Activated CD8-positive, alpha-beta memory T cell treated with anti-CD3 and anti-CD28 coated beads, Interleukin-2, amount 50 U/mL, for 4 hours (primary cell): ENCODE measurements at places on chromosomes 3 and 15.
A peak's percentile ranks its signal among the peaks of the same experiment; 100 is the strongest.

DNA sequence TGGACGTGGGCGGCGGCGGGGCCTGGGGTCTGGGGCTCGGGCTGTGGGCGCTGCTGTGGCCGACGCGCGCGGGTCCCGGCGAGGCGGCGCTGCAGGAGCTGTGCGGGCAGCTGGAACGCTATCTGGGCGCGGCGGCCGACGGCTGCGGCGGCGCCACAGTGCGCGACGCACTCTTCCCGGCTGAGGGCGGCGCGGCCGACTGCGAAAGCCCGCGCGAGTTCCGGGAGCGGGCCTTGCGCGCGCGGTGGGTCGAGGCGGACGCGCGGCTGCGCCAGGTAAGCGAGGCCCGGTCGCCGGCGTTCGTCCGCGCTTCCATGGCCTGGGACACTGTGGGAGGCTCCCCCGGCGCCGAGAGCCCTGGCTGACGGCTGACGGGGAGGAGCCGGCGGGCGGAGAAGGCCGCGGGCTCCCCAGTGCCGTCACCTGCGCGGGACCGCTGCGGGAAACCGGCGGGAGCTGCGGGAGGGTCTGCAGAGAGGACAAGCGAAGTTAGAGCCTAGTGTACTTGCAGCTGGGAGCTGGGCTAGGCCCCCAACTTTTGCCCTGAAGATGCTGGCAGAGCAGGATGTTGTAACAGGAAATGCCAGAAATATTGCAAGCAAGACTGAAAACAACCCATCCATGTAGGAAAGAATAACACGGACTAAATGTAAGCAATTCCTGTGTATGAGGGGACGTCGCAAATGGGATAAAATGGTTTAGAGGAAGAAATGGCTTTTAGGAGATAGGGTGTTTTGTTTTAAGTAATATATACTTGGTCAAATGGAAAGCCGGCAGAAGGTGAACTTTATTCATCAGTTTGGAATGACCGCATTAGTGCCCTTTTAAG, 847 bp downstream of the WHAMM start:
- DNase-seq, result peak; percentile 19

DNA sequence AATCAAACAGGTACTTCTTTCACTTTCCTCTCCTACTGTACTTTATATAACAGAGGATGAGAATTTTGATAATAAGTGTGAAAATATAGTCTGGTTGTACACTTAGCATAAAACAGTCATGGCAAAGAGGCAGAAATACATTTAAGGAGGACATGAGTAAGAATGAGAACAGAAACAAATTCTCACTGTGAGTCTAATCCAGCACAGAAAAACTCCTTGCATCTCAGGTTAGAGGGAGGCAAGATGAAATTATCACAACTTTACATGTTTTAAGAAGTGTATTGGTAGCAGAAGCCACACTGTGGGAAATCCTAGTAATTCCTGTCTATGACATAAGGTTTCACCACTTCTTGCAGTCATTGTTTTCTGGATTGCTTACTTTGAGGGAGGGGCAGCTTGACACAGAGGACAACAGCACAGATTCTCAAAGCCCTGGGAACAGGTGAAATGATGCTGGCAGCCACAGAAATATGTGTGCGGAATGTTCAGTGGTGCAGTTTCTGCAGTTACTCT, 733.6 kb upstream of the GBE1 start:
- no peak for DNase-seq

DNA sequence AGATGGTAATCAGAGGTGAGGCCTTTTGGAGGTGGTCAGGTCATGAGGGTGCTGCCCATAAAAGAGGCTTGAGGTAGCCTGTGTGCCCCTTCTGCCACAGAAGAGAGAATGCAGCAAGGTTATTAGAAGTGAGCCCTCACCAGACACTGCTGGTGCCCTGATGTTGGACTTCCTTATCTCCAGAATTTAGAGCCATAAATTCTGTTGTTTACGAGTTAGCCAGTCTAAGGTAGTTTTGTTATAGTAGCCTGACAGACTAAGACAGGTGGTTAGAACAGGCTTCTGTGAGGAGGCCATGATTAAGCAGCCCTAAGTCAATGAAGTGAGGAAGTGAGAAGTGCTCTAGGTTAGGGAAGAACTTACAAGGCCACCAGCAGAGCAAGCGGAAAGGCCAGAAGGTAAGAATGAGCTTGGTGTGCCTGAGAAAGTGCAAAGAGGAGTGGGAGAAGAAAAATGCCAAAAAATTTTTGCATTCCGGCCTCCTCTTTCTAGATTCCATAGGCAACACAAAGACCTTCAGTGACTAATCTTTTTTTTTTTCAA, 44.2 kb upstream of the STT3B start:
- no peak for DNase-seq

DNA sequence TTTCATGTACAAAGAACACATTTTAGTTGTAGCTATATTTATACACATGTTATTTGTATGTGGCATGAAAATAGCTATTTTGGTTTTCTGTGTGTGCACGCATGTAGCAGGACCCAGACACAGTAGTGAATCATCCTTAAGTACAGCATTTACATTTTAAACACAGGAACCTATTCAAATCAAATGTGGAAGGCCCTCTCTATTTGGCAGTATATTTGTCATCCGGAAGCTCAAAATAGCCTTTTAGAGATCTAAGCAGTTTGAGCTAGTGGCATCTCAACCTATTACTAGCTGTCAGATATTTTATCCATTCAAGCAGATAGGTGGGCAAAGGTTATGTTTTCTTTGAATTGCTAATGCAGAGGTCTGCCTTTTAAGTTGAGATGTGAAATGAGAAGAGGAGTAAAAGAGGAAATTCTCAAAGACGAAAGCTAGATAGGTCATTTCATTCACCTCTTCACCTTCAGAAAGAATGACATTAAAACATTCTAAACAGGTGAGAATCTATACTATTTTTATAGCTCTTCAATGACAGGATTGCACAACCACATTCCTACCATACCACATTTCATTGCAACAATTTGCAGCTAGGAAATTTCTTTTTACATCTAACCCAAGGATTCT, 46.3 kb upstream of the TIPARP start:
- no peak for DNase-seq

DNA sequence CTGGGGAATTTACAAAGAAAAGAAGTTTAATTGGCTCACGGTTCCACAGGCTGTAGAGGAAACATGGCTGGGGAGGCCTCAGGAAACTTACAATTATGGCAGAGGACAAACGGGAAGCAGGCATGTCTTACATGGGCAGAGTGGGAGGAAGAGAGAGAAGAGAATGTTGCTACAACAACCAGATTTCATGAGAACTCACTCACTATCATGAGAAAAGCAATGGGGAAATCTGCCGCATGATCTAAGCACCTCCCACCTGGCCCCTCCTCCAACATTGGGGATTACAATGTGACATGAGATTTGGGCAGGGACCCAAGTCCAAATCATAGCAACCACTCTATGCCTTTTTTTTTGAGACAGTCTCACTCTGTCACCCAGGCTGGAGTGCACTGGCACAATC, 28.8 kb downstream of the PCNP start:
- DNase-seq, result no peak

DNA sequence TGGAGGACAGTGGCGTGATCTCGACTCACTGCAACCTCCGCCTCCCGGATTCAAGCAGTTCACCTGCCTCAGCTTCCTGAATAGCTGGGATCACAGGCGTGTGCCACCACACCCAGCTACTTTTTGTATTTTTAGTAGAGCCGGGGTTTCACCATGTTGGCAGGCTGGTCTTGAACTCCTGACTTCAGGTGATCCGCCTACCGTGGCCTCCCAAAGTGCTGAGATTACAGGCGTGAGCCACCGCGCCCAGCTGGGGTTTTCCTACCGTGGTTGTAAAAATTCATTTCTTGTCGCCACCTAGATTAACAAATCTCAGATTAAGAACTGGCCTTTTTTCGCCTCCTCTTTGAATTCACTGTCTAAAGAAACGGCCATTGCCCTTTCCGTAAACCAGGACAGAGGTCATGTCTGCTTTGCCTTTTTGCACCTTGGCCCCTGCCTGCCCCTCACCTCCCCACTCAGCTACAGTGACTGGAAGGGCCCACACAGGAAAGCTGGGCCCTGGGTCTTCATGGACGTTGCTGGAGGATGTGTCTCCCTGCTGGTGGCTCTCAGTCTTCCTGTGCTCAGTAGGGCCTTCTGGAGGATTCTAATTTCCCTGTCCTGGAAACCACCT, 17.2 kb downstream of the ZNF710 start:
- no peak for DNase-seq

- no peak for DNase-seq
Measured at GRCh38 chr3:99579246-99579645, 59.1 kb upstream of the COL8A1 start.

- DNase-seq, result no peak
Measured at GRCh38 chr3:187130346-187131066, 8.8 kb downstream of the RPL39L start.

- no peak for DNase-seq
Measured at GRCh38 chr3:71102111-71102983, 481.2 kb downstream of the FOXP1 start.

DNA sequence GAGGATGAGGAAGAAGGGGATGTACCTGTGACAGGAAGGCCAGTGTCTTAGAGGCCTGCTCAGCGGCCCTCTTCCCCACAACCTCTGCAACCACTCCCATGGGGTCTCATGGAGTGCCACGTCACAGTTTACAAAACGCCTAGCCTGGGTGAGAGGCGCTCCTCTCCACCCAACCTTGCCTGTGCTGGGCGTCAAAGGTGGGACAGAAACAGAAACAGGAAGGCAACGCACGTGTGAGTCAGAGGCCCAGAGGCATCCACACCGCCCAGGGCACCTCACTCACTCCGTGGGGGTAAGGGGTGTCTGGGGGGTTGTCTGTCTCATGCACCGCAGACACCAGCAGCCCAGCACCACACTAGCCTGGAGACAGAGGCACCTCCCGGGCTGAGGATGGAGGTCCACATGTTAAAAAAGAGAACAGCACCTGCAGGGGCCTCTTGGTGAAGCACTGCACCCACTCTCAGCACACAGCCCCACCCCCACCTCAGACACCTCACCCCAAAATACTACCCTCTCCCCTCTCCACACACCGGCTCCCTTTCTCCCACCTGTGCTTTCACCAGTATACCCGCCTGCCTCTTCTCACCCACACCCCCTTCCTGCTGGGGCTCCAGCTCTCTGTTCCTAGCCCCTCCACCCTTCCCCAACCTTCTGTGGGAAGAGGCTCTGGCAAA, 4.7 kb upstream of the CALML4 start:
- DNase-seq, result peak; percentile 59

DNA sequence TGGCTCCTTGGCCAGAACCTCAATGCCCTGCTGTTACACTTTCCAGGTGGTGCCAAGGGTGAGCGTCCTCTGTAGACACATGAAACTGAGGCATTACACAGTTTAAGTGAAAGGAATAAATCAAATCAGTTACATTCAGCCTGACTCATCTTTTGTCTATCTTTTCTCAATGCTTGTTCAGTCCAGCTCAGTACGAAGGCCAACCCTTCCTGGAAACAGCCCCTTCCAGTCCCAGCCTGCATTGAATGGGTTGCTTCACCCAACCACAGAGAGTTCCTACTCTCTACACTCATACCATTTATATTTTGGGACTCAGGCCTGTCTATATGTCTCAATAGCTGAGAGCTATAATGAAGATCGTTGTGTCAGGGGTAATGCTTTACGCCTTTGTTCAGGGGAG, 363.6 kb downstream of the RORA start:
- DNase-seq, result no peak

GRCh38 chr3:151871639-151872468, 1.6 kb upstream of the SUCNR1 start:
- DNase-seq, result no peak

- DNase-seq, result no peak
Measured at GRCh38 chr3:140972833-140973232, 31.2 kb downstream of the SLC25A36 start.

DNA sequence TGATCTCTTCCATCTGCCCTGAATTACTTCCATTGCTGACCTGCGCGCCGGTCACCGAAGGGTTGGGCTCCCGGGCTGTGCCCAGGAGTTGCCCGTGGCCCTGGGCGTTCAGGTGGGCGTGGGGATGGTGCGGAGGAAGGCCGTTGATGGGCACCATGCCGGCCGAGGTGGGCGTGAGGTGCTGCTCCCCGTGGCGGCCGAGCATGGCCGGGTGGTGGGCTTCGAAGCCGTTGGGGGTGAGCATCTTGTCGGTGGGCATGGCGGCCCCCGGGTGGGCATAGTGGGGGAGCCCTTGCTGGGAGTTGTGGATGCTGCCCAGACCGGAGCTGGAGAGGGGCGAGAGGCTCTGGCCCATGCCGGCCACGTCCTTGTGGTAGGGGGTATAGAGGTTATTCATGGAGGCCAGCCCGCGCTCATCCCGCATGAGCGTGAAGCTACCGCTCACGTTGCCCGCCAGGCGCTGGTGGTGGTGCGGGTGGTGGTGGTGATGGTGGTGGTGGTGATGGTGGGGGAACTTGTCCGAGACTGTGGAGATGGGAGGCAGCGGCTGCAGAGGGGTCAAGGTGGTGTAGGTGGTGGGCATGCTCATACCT, 1.0 kb downstream of the ONECUT1 start:
- no peak for DNase-seq

GRCh38 chr15:77069521-77070121, 1.3 kb downstream of the TSPAN3 start:
- no peak for DNase-seq

DNA sequence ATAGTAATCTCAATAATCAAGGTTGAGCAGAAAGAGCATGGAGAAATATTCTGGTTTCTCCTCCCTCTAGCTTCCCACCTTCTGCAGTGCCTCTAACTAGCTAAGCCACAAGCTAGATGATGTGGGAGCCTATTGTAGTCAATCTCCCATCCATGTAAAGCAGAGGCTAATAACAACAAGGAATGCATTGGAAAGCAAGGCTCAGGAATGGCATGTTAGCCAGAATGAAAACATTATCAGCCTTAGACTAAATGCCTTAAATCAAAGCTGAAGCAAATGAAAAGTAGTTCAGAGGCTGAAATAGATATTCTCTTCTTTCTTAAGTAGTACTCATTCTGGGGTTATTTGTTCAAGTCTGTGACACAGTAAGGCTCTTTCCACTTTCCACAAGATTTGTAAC, 350.3 kb upstream of the DPPA4 start:
- no peak for DNase-seq

DNA sequence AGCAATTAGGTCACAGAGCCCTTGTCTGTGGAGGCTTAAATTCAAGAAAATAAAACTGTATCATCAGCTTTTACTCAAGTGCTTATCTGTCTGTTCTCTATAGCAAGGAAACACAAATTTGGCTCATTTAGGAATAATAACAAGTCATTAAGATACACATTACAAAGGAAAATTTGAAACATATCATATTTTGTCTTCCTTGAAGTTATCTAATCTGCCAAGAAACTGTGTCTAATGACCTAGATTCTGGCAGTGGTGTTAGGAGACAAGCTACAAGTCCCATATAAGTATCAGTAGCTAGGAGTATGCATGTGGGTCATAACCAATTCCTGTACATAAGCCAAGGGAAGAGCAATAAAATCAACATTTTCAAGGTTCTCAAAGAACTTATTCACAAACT, 108.2 kb upstream of the SETMAR start:
- DNase-seq, result no peak
